ENCODE measurements at places on chromosomes 11 and 22.
A peak's percentile ranks its signal among the peaks of the same experiment; 100 is the strongest.

- no peaks in the 10 kb centered on the region for H3K36me3 ChIP-seq
- H3K27me3 ChIP-seq: no peaks in the 10 kb centered on the region
- H3K4me3 ChIP-seq: no peak overlapping the region
- no peak overlapping the region for H3K27ac ChIP-seq
These were observed 134.0 kb downstream of the INSC start for GRCh38 chr11:15248749-15249148.

- H3K27ac ChIP-seq: no peak overlapping the region
- no peak overlapping the region for H3K4me3 ChIP-seq
- DNase-seq: no peak
- H3K36me3 ChIP-seq: peaks cover 15% of the 10 kb centered on the region
- no peaks in the 10 kb centered on the region for H3K27me3 ChIP-seq
These were observed 11.9 kb downstream of the TMEM41B start for GRCh38 chr11:9302448-9302847.

DNA sequence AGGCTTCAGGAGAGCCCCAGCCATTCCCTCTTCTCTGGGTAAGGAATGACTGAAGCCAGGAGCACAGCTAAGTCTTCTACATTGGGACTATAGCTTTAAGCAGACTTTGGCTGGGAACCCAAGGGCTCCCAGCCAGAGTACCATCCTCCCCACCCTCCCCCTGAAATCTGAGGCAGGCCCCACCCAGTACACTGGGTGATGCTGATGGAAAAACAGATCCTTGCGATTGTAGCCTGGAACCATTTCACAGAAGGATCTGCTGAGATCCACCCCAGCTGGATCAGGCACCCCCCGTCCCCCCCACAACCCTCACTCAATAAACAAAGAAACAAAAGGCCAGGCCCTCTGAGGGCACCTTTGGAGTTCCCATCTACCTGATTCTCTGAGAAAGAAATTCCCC is 39.8 kb downstream of the IL18BP start:
- H3K4me1 ChIP-seq: peaks cover 67% of the 10 kb centered on the region
- peak overlapping the region; percentile 92 for H3K27ac ChIP-seq
- peak overlapping the region; percentile 54 for H3K4me3 ChIP-seq

DNA sequence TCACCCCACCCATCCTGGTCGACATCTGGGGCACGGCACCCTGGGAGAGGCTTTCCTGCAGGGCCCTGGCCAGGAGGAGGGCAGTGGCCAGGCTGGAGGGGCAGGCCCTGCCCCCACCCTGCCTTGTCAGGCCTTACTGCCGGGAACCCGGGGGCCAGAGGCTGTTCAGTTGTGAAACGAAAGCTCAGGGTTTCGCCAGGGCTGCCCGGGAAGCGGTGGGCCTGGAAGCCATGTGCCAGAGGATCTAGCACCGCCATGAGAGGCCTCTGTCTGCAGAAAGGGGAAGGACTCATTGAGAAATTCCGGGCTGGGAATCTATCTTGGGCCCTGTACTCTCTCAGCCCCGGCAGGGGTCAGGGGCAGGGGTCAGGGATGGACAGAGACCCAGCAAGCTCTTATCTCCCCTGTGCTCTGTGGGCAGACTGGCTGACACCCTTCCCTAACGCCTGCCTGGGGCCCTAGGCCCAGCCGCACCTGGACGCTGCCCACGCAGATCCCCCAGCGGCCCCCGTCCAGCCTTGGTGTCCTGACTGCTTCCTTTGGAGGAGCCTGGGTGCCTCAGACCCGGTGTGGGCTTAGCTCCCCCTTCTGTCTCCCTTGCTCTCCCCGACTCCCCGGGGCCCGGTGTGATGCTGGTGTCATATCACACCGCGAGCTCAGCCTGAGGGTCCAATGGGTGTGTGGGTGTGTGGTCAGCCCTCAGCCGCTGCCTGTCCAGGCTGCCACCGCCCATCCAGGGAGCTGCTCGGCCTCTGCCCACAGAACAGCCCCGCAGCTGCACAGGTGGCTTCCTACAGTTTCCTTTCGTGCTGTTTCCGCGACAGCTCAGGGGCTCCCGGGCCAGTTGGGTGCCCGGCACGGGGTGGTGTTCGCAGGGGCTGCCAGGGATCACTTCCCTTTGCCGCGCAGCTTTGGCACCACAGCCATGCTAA is 6.5 kb downstream of the PIM3 start:
- H3K27ac ChIP-seq: peak overlapping the region; percentile 89
- peak; percentile 62 for DNase-seq

DNA sequence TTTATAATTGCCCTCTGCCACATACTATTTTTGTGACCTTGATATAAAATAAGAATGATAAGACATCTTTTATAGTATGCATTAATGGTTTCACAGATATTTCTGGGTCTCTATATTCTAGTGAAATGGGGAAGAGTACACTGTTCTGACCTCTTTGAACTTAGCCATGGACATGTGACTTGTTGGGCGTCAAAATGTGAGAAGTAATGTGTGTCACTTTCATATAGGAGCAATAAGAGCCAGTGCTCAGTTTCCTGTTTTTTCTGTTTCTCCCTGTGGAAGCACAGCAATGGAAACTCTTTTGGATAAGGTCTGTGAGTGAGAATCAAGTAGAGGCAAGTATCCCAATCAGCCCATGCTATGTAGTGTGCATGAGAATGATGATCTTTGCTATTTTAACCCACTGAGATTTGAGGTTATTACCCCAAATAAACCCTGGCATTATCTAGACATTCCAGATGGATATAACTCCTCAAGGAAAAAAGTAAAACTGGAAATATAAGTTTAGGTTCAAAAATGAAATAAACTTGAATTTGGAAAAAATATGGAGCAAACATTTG is 60.7 kb downstream of the RAB38 start:
- H3K27ac ChIP-seq: no peak overlapping the region
- no peak overlapping the region for H3K4me3 ChIP-seq
- no peaks in the 10 kb centered on the region for H3K36me3 ChIP-seq
- no peaks in the 10 kb centered on the region for H3K27me3 ChIP-seq
- H3K4me1 ChIP-seq: no peaks in the 10 kb centered on the region

DNA sequence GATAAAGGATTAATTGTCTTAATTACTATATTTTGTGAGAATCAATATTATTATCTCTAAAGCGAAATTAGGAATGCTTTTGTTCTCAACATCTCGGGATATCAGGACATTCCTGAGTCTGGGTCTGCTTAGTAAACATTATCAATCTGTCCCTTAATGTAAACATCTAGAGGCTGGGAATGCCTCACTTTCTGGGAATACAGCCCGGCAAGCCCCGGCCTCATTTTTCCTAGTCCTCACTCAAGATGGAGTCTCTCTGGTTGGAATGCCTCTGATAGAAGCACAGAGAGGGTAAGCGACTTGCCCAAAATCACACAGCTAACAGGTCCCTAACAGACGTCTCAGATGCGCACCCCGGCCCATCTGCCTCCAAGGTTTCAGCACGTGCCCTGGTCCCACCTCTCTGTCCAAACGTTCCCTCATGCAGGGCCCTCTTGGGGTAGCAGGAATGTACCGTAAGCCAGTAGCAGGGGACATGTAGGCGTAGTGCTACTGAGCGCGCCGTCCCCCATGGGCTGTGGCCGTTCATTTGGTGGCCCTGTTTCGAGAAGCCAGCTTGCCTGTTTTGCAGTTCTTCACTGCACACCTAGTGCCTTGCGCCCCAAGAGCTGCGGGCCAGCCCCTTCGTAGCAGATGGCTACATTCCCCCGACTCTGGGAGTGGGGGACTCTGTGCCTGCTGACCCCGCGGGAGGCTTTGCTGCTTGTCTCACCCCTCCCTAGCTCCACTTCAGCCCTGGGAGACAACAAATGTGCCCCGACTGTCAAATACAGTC is 62.2 kb upstream of the FADD start:
- DNase-seq: no peak
- no peak overlapping the region for H3K4me3 ChIP-seq
- no peak overlapping the region for H3K27ac ChIP-seq
- no peaks in the 10 kb centered on the region for H3K27me3 ChIP-seq
- no peaks in the 10 kb centered on the region for H3K4me1 ChIP-seq
- peaks cover 23% of the 10 kb centered on the region for H3K36me3 ChIP-seq

DNA sequence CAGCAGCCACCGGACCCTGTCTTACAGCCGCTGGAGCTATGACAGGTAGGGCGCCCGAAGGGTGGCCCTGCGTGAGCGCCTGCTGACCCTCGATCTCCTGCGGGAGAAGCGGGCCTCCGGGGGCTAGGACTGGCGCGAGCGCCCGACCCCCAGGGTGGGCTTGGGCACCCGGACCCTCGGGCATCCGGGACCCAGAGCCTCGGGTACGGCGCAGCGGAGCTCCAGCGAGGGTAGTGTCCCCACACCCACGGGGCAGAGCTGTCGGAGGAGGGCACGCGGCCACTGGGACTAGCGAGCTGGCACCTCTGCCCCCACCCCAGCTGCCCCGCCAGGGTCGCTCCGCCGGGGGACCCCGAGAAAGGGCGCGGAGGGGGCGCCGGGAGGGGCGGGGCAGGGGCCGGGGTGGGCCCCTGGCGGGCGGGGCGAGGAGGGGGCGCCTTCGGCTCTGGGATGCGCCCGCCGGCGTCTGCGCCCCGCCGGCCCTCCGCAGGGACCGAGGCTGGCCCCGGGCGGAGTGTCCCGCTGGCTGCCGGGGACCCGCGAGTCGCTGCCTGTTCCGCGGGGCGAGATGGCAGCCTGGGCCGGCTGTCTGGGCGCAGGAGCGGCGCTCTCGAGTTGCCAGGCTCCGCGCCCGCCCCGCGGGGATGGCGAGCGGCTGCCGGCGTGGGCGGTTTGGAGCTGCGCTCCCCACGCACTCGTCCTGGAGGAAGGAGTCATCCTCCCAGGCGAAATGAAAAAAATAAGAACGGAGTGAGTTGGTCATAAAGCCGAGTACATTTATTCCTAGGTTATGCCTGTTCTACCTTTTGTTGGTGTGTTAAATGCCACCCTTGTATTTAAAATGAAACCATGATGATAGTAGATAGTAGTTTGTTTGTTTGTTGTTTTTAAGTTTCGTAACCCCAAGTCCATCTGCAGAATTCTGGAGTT is 32.4 kb downstream of the EIF3F start:
- H3K36me3 ChIP-seq: no peaks in the 10 kb centered on the region
- peaks cover 17% of the 10 kb centered on the region for H3K27me3 ChIP-seq
- no peak for DNase-seq
- peaks cover 10% of the 10 kb centered on the region for H3K4me1 ChIP-seq

- no peak overlapping the region for H3K4me3 ChIP-seq
- no peak overlapping the region for H3K27ac ChIP-seq
- no peaks in the 10 kb centered on the region for H3K36me3 ChIP-seq
- H3K27me3 ChIP-seq: no peaks in the 10 kb centered on the region
- DNase-seq: no peak
These were observed 41.8 kb downstream of the MMP20 start for GRCh38 chr11:102583141-102583873.

DNA sequence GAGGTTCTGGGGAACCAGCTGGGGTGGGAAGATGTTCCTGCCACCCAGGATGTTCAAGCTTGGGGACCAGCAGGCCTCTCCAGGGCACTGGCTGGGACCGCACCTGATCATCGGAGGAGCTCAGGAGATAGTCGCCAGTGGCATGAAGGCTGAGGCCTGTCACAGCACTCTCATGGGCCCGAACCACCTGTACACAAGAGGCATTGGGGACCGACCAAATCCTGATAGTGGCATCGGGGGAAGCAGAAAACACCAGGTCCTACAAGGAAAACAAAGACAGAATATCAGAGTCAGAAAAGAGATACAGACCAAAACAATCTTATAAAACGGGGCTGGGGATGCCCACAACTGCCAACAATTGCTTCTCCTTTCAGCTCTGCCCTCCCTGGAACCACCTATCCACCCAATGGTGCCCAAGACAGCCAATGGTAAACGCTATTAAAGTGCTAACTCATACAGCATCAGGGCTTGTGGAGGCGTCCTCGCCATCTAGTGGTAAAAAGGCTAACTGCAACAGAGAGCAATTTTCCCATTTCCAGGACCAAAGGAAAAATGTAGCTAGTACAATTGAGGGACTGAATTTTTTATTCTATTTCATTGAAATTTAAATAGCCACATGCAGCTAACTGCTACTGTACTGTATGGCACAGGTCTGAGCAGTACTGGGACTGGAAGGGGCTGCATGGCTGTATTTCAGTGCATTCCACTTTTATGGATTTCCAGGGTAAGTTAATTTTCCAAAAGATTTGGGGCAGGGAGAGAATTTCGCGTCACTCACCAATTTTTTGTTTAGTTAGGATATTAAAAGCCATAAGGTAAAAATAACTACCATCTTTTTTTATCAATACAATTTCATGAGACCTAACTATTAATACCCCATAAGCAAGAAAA is 7.1 kb downstream of the PRPF19 start:
- H3K4me3 ChIP-seq: no peak overlapping the region
- H3K4me1 ChIP-seq: peaks cover 6% of the 10 kb centered on the region
- no peak for DNase-seq
- no peak overlapping the region for H3K27ac ChIP-seq

- H3K36me3 ChIP-seq: no peaks in the 10 kb centered on the region
- no peak overlapping the region for H3K27ac ChIP-seq
- no peak overlapping the region for H3K4me3 ChIP-seq
- peaks cover 14% of the 10 kb centered on the region for H3K4me1 ChIP-seq
- H3K27me3 ChIP-seq: no peaks in the 10 kb centered on the region
- DNase-seq: no peak
These were observed 1480.4 kb downstream of the FAM181B start for GRCh38 chr11:81253244-81253643.

DNA sequence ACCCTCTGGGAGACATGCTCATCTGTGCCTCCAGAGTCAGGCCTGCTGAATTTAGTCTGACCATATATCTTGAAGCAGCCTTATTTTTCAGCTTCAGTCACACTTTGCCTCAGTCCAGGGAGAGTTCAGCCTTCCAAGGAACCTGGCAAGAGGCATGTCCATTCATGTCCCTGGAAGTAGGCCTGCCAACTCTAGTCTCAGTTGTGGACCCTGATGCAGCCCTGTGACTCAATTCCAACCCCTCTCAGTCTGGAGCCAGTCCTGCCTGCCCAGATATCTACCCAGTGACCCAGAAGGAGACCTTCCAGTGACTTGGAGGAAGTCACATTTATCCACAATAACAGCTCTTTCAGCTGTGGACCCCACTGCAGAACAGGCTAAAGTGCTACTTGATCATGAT is 566.6 kb downstream of the TMEM135 start:
- DNase-seq: no peak
- no peaks in the 10 kb centered on the region for H3K36me3 ChIP-seq
- H3K27me3 ChIP-seq: no peaks in the 10 kb centered on the region
- no peak overlapping the region for H3K4me3 ChIP-seq

DNA sequence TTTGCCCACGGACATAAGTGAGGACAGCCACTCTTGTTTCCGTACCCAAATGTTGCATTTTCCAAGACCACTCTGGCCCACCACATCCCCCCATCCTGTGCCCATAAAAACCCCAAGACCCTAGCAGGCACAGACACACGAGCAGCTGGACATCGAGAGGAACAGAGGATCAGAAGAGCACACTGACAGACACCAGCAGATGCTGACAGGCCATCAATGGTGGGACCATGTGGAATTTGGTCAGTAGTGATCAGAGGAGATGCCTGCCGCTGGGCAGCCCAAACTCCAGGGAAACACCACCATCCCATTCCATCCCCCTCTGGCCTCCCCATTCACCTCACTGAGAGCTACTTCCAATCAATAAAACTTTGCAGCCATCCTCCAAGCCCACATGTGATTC is 87.0 kb downstream of the DLG2 start:
- H3K27me3 ChIP-seq: no peaks in the 10 kb centered on the region
- peaks cover 9% of the 10 kb centered on the region for H3K36me3 ChIP-seq
